ENCODE measurements at places on chromosomes 5 and 9.

- no peak for DNase-seq
These were observed 138.6 kb downstream of the GNAQ start for GRCh38 chr9:77892955-77893514.

- DNase-seq, result no peak
These were observed 34.8 kb downstream of the ASS1 start for GRCh38 chr9:130479587-130479986.

GRCh38 chr9:129569502-129570449 is 51.1 kb downstream of the C9orf50 start:
- no peak for DNase-seq

DNA sequence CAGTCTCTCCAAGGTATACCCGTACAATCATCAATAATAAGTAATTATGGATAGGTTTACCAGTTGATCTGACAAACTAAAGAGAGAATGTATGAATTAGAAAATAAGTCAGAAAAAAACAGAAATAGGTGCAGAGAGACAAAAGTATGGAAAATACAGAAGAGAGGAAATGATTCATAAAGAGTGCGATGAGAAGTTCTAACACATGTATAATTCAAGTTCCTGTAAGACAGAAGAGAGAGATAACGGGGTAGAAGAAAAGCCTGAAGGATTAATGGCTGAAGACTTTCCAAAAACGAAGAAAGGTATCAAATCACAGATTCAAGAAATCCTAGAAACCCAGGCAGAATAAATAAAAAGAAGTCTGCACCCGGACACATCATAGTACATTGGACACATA is 16.2 kb upstream of the SMU1 start:
- DNase-seq, result no peak

DNA sequence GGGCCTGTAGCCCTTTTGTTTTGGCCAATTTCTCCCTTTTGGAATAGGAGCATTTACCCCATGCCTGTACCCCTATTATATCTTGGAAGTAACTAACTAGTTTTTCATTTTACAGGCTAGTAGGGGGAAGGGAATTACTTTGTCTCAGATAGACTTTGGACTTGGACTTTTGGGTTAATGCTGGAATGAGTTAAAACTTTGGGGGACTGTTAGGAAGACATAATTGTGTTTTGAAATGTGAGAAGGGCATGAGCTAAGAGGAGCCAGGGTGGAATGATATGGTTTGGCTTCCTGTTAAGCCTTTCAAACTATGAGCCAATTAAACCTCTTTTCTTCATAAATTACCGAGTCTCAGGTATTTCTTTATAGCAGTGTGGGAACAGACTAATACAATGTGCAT is 168.1 kb downstream of the FGF1 start:
- no peak for DNase-seq

GRCh38 chr5:170218726-170219125 is 14.1 kb upstream of the C5orf58 start:
- no peak for DNase-seq

DNA sequence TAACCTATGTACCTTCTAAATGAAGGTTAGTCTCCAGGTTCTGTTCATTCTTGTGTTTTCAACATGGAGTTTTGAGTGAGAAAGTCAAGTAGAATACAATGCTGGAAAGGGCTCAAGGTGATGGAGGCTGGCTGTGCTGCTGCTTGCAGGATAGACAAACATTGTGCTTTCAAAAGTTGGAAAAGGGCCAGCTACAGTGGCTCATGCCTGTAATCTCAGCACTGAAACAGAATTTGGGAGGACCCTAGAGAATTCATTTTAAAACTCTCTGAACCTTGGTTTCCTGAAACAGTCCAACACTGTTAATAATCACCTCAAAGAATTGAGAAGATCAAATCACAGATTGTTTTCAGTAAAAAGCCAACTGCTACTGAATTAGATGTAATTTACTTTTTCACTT is 15.4 kb upstream of the IARS1 start:
- no peak for DNase-seq

- no peak for DNase-seq
These were observed 37.3 kb upstream of the RPL26L1 start for GRCh38 chr5:172921906-172922305.

- DNase-seq, result no peak
These were observed 240.9 kb downstream of the TLE4 start for GRCh38 chr9:79812507-79813257.

DNA sequence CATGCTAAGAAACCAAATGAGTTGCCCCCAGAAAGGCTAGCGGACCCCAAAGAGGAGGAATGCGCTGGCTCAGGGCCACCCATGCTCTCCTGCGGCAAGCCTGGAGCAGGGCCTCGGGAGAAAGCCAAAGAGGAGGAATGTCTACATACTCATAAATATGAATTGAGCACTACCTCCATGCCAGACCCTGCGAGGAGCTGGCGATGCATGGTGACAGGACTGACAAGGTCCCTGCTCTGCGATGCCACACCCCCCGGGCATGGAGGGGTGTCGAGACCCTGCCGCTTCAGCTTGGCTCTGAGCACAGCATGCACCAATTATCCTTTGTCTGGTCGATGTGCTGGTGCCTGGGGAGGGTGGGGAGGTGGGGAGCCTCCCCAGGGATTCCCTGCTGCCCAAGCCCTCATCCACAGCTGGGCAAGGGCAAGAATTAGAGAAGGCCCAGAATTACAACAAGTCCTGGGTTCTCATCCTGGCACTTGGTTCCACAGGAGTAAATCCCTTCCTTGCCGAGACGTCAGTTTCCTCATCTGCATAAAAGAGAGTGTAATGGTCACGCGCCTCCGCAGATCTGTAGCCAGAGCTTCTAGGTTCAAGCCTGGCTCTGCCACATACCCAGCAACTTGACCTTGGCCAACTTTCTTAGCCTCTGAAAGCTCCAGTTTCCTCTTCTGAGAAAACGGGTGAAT is 74.4 kb downstream of the FAM114A2 start:
- DNase-seq, result no peak

DNA sequence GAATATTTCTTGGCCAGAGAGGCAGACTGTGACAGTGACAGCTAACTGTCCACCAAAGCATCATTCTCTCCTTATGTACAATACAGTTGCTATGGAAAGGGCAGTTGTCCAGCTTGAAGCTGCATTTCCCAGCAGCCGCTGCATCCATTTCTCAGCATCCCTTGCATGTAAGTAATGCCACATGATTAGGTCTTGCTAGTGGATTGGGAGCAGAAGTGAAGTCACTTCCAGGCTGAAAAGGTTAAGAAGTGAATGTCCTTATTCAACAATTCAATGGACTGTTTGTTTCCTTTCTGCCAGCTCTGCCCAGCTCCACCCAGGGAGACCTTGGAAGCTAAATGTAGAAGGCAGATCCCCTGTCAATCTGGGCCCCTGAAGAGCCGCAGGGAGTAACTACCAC is 26.1 kb upstream of the RETREG1 start:
- no peak for DNase-seq

DNA sequence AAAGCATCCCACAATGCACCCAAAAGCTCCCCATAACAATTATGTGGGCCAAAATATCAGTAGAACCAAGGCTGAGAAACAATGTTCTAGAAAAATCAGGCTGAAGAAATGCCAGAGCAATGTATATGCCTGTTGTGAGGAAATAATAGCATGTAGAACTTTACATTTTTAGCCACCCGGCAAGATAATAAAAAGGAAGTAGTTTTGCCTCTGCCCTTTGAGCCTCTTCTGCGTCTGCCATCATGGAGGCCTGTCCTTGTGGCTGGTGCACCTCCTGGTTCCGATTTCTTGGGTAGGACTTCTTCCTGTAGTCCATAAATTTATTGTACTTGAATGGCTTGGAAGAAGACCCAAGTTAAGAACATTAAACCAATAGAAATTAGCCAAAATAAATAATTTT is 38.9 kb upstream of the TNFAIP8 start:
- DNase-seq, result no peak

GRCh38 chr9:21933281-21933680 is 60.9 kb downstream of the CDKN2A start:
- DNase-seq, result no peak

GRCh38 chr5:9661316-9662015 is 31.3 kb upstream of the TAS2R1 start:
- DNase-seq, result no peak

DNA sequence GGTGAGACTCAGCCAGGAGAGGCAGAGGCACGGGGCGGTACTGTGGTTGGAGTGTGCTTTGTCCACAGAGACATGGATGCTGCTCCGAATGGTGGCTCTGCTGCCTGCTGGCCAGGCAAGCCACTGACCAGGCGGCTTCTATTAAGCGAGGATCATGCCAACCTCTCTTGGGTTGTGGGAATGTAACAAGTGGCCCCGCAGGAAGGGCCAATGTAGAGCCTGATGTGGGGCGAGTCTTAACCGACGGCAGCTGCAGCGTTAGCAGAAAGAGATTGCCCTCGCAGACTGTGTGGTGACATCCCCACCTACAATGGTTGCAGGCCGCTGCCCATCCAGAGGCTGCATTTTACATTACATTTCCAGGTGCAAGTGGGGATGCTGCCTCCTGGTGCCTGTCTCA is 46.6 kb upstream of the SLC25A51 start:
- DNase-seq, result no peak

DNA sequence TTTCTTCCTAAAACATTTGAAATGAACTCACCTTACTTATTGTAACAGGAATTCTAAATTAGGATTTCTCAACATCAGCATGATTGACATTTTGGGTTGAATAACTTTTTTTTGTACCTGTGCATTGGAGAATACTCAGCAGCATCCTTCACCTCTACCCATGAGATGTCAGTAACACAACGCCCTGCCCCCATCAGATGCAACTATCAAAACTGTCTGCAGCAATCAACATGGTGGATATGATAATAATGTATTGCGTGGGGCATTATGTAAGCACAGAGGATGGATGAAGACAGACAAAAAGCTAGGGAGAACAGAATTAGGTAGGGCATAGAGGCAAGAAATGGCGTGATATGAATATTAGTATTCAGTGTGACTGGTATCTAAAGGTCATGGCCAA is 94.1 kb downstream of the PLK2 start:
- no peak for DNase-seq

GRCh38 chr9:38343552-38343951 is 49.0 kb upstream of the ALDH1B1 start:
- DNase-seq, result no peak

DNA sequence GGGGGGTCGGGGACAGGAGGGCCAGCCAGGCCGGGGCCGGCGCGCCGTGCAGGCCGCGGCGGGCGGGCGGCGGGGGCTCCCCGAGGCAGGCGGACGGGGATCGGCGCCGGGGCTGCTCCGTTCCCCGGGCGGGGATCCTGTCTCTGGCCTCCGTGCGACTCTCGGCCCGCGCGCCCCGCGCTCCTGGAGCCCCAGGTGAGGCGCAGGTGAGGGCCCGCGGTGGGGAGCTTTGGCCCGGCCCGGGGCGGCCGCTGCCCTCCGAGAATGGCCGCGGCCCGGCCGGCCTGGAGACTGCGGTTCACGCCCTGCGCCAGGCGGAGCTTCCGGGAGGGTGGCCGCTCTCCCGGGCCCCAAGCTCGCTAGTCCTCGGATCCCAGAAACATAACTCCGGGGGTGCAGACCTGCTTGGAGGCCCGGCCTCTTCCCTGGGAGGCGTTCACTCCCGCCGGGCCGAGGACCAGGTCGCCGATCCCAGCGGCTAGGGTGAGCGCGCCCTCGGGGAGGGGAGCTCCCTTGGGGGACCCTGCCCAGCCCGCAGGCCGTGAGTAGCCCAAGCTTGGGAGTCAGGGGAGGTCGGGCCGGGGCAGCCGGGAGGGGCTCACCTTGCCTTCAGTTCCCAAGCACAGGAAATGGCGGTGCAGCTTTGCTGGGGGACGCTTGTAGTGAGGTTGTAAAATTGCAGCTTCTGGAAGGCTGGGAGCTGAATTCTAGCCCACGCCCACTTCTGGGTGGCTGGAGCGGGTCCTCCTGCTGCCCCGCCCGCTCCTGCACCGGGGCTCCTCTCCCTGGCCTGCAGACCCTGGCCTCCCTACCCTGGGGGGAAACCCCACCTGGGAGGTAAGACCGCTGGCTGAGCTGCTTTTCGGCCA is 723 bp downstream of the PPP1R26 start:
- no peak for DNase-seq

- DNase-seq, result no peak
These were observed 8.3 kb downstream of the SHB start for GRCh38 chr9:38060681-38061080.

- DNase-seq, result no peak
These were observed 76.5 kb upstream of the OLFM1 start for GRCh38 chr9:135010921-135011320.

- no peak for DNase-seq
These were observed 84.2 kb downstream of the MUSK start for GRCh38 chr9:110752766-110753165.

- no peak for DNase-seq
These were observed 65.2 kb downstream of the IPO11 start for GRCh38 chr5:62477801-62478200.

DNA sequence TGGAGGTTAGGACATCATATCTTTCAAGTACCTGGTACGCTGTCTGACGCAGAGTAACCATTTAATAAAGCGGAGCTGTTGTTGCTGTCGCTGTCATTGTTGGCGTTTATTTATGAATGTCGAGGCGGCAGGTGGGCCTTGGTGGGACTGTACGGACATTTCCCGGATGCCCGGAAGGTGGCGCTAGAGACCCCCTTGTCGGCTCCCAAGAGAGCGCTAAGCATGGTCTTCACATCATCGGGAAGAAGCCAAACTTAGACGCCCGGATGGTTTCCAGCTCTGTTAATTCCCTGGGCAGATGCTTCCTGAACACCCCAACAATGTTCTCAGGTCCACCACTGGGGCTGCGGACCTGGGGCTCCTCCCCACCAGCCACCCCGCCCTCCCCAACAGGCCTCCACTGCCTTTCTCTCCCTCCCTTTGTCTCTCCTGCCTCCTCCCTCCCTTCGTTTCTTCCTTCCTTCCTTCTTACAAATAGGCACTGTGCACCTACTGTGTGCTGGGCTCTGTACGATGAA is 54.1 kb downstream of the DUSP1 start:
- no peak for DNase-seq

DNA sequence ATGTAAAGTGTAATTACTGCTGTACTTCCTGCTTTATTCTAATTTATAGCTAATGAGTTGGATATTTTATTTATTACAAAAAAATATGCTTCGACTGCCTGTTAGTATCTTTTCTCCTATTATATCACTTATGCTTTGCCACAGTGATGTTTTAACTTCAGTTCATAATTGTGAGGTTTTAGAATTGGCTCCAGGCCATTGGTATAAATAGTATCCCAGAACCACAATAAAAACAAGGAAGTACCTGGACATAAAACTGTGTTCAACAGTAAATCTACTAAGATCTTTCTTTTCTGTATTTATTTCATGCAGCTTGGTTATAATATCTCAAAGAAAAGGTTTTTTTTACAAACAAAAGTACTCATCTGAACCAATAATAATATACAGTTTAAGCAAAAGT is 354.3 kb upstream of the CDH9 start:
- no peak for DNase-seq

DNA sequence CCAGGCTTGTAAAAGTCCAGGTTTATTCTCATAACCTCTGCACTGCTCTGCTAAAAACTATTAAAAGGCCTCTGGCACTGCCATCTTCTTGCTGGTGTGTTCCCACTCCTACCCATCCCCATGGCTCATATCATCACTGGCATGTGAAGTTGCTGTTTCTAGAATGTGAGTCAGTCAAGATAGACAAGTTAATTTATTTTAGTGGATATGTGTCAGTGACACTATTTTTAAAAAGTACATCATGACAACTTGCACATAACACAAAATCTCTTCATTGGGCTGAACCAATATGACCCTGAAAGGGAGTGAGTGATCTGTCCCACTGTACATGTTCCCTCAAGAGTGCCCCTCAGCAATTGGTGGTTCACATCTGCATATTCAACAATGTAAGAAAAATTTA is 299.7 kb downstream of the NFIB start:
- no peak for DNase-seq

Measured in activated CD8-positive, alpha-beta memory T cell treated with anti-CD3 and anti-CD28 coated beads for 48 hours (primary cell).